ENCODE measurements at places on chromosomes 2 and 18. TPM values are rescaled to one million over a fixed set of nuclear protein-coding genes. Genes with fewer than 3 reads are reported as not detected.

DNA sequence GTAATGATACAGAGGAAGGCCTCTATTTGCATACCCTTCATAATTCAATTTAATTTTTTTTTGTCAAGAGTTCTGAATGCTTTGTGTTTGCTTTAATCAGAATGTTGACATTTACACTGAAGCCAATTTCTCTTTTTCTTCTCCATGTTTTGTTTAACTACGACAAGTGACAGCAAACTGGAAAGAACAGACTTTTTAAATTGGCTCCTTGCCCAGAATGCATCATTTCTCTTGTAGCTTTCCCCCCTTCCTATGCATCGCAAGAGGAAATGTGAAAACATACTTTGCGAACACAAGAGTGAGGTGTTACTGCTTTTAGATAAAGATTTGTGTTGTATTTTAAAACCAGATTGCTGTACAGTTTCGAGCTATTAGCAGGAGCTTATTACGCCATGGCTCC, 955.2 kb upstream of the CELF4 start:
- H3K4me1 ChIP-seq: no peaks in the 10 kb centered on the region
- DNase-seq: no peak
- H3K27me3 ChIP-seq: peaks cover 2% of the 10 kb centered on the region
- no peaks in the 10 kb centered on the region for H3K36me3 ChIP-seq

ANTXR1 gene
- 0.11 TPM for total RNA-seq

- no peak overlapping the region for H3K27ac ChIP-seq
- no peak for DNase-seq
Observed at GRCh38 chr2:9897331-9897737, 54.1 kb downstream of the TAF1B start.

DNA sequence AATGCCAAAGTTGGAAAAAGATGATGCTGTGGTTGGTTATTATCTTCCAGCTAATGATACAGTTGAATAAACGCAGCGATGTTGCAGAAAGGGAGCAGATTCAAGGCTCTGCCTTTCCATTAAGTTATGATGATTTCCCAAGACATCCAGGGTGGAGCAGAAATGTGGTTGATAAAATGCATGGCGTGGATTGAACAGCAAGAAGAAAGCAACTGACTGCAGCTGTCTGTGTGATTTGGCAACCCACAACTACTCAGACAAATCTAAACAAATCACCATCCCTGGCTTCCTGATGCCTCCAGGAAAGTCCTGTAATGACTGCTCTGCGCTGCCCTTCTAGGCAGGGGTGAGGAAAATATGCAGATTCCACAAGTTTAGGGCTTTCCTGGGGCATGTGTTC, 166.3 kb downstream of the NRP2 start:
- no peaks in the 10 kb centered on the region for H3K4me1 ChIP-seq
- no peaks in the 10 kb centered on the region for H3K36me3 ChIP-seq
- H3K27me3 ChIP-seq: peaks cover 13% of the 10 kb centered on the region
- H3K27ac ChIP-seq: no peak overlapping the region
- H3K4me3 ChIP-seq: no peak overlapping the region

- peaks cover 2% of the 10 kb centered on the region for H3K36me3 ChIP-seq
- H3K4me3 ChIP-seq: no peak overlapping the region
- no peaks in the 10 kb centered on the region for H3K27me3 ChIP-seq
- peak overlapping the region; percentile 21 for H3K27ac ChIP-seq
Observed at GRCh38 chr2:88187038-88187676, 17.0 kb downstream of the THNSL2 start.

- no peak overlapping the region for H3K4me3 ChIP-seq
- no peak for DNase-seq
- no peaks in the 10 kb centered on the region for H3K27me3 ChIP-seq
- H3K27ac ChIP-seq: no peak overlapping the region
Observed at GRCh38 chr2:64770137-64770780, 116.5 kb upstream of the SERTAD2 start.

- DNase-seq: no peak
- H3K36me3 ChIP-seq: peaks cover 68% of the 10 kb centered on the region
- H3K27ac ChIP-seq: peak overlapping the region; percentile 22
- H3K4me1 ChIP-seq: peaks cover 47% of the 10 kb centered on the region
- no peaks in the 10 kb centered on the region for H3K27me3 ChIP-seq
- H3K4me3 ChIP-seq: no peak overlapping the region
Observed at GRCh38 chr2:84838434-84839145, 42.3 kb downstream of the TRABD2A start.

RSAD2 gene
- 104 TPM for total RNA-seq

DNA sequence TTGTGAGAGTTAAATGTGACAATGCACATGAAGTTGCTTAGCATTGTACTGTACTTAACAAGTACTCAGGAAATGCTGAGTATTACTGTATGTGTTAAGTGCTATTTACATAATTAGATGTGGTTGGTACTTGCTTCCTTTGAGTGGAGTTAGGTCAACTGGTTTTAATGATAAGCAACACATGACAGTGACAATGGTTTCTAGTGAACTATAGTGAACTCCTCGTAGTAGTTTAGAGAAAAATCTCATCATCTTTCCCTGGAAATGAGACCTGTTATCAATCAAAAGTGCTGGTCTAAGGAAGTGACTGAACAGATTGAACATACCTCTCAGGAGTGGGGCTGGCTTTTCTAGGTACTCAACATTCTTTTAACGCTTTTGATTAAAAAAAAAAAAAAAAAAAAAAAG, 29.2 kb upstream of the ZDBF2 start:
- peaks cover 19% of the 10 kb centered on the region for H3K27me3 ChIP-seq
- peaks cover 3% of the 10 kb centered on the region for H3K4me1 ChIP-seq
- H3K36me3 ChIP-seq: no peaks in the 10 kb centered on the region
- no peak overlapping the region for H3K4me3 ChIP-seq
- DNase-seq: no peak

DNA sequence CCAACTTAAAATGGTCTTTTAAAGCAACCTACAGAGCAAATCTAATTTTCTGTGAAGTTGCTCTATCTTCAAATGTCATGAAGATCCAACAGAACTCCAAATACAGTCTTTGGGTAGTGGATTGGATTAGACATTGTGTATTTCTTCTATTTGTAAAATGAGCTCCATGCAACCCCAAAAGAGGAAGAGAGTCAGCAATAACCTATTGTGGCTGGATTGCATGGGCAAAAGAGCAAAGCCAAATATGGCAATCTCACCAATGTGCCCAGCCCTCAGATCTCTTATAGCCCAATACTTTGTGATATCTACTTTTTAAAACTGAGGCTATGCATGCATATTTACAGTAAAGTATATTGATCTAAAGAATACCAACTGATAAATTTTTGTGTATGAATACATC, 146.3 kb downstream of the TXNL1 start:
- H3K27me3 ChIP-seq: peaks cover 13% of the 10 kb centered on the region
- H3K4me1 ChIP-seq: no peaks in the 10 kb centered on the region
- no peaks in the 10 kb centered on the region for H3K36me3 ChIP-seq
- no peak for DNase-seq
- no peak overlapping the region for H3K4me3 ChIP-seq

GRCh38 chr18:41338341-41338740, 616.7 kb upstream of the PIK3C3 start:
- H3K27me3 ChIP-seq: no peaks in the 10 kb centered on the region
- H3K36me3 ChIP-seq: no peaks in the 10 kb centered on the region
- no peak for DNase-seq
- H3K4me3 ChIP-seq: no peak overlapping the region
- no peaks in the 10 kb centered on the region for H3K4me1 ChIP-seq

DNA sequence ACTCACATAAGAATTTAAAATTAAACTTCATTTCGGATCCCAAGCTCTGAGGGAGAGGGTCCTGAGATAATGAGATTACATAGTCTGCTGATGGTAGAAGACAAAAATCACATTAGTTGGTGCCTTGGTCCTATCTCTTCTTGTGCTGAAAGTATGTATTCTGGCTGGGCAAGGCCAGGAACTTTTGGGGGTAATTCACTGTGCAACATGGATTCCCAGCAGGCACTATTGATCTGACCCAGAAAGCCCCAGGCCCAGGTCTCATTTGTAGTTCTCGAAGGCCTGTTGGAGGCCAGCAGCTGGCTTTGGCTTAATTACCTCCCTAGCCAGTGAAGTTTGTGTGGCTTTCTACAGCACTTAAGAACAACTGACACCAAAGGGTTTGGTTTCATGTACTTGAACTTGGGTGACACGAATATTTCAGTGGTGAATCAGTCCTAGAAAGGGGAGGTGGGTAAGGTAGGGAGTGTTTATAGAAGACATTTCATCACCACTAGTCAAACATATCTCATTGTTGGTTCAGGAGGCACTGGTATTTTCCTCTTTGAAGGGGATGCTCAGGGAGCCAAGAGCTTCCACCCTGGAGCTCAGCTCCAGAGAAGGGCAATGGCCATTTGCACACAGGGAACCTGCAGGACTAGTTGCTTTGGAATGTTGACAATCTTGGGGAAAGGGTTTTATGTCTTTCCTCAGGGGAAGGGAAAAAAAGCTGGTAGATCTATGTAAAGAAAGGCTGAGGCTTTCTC, 217.8 kb downstream of the OSR1 start:
- DNase-seq: no peak
- no peak overlapping the region for H3K27ac ChIP-seq
- H3K36me3 ChIP-seq: no peaks in the 10 kb centered on the region
- no peaks in the 10 kb centered on the region for H3K4me1 ChIP-seq
- no peak overlapping the region for H3K4me3 ChIP-seq
- H3K27me3 ChIP-seq: no peaks in the 10 kb centered on the region

GRCh38 chr2:108594132-108594981, 60.1 kb downstream of the LIMS1 start:
- peak overlapping the region; percentile 59 for H3K4me3 ChIP-seq
- no peak for DNase-seq
- H3K36me3 ChIP-seq: peaks cover 4% of the 10 kb centered on the region

- H3K36me3 ChIP-seq: no peaks in the 10 kb centered on the region
- peak overlapping the region; percentile 40 for H3K27ac ChIP-seq
- peaks cover 2% of the 10 kb centered on the region for H3K4me1 ChIP-seq
- H3K27me3 ChIP-seq: no peaks in the 10 kb centered on the region
- peak; percentile 64 for DNase-seq
Observed at GRCh38 chr2:240595381-240596079, 9.0 kb downstream of the CAPN10 start.

DNA sequence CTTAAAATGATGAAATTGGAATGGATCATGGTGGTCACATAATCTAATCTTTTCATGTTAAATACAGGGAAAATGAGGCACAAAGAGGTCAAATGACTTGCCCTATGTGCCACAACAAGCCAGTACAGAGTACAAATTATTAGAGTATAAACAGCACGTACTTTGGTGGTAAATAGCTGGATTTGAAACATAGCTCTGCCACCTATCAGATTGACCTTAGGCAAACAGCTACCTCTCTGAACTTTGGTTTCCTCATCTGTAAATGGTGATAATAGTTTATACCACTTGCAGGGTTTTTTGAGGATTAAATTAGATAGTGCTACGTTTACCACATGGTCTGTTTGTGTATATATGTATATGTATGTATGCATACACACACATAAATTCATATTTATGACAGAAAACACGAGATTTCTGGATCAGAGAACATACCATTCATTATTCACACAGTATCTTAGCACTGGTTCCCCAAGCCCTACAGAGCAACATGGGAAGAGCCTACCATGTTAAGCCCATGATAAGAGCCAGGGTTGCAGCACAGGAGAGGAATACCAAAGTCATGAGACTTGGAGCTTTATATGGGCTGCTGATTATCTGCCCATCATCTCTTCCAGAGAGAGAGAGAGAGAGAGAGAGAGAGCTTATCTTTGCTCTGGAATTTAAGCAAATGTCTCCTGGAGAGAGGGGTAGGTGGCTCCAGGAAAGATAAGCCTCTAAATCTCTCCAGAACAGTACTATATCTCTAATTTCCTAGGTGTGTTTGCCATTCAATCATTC, 73.5 kb downstream of the MDH1 start:
- H3K4me1 ChIP-seq: no peaks in the 10 kb centered on the region
- no peak overlapping the region for H3K27ac ChIP-seq
- DNase-seq: no peak
- peaks cover 2% of the 10 kb centered on the region for H3K27me3 ChIP-seq

DNA sequence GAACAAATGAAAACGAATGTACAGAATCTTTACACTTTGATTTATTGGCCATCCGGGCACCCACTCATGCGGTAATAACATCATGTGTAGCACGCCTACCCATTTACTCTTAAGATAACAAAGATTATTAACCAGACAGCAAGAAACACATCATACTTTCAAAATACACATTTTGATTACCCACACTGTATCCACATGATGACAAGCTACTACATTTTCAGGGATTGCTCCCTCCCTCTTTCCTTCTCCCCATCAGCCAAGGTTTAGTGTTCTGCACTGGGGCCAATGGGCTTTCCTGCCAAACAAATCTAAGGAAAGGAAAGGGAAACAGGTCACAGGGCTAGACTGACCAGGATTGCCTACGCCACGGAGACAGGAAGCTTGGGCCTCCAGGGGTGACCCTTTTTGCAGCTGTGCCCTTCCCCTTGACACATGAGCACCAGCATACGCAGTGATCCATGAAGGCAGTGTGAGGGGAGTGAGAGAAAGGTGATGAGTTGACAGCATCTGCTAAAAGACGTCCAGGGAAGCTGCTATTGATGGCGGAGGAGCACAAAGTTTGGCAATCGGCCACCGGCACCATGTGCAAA, 76.5 kb downstream of the ZNF521 start:
- no peak overlapping the region for H3K4me3 ChIP-seq
- no peaks in the 10 kb centered on the region for H3K27me3 ChIP-seq
- H3K4me1 ChIP-seq: no peaks in the 10 kb centered on the region

DNA sequence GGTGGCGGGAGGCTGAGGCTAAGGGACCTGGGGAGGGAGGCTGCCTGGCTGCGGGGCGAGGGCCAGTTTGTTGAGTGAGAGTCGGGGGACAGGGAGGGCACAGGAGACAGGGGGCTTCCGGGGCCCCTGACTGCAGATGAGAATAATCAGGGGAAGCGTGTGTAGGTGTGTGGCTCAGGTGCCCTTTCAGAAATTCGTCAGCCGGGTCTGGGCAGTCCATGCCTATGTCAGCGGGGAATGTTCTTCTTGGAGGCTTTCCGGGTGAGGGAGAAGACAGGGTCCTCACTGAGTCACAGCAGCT, 52.3 kb upstream of the OTOF start:
- no peak overlapping the region for H3K27ac ChIP-seq
- no peaks in the 10 kb centered on the region for H3K27me3 ChIP-seq
- no peaks in the 10 kb centered on the region for H3K36me3 ChIP-seq
- H3K4me3 ChIP-seq: no peak overlapping the region
- H3K4me1 ChIP-seq: no peaks in the 10 kb centered on the region

- no peak overlapping the region for H3K4me3 ChIP-seq
- no peaks in the 10 kb centered on the region for H3K27me3 ChIP-seq
- H3K4me1 ChIP-seq: no peaks in the 10 kb centered on the region
- no peaks in the 10 kb centered on the region for H3K36me3 ChIP-seq
- no peak overlapping the region for H3K27ac ChIP-seq
- DNase-seq: no peak
Observed at GRCh38 chr2:79612999-79613398, 100.1 kb downstream of the CTNNA2 start.

Measured in activated naive CD8-positive, alpha-beta T cell treated with anti-CD3 and anti-CD28 coated beads, Interleukin-2, amount 10 ng/mL, durations not matched to agents 7 days and 5 days (primary cell).